Renal cortex interstitium (tissue), 15 donors: ENCODE measurements at places on chromosomes 2 and 18. TPM values are rescaled to one million over a fixed set of nuclear protein-coding genes. Genes with fewer than 3 reads are reported as not detected.
A peak's percentile ranks its signal among the peaks of the same experiment; 100 is the strongest.

- DNase-seq, result no peak
These were observed 11.9 kb downstream of the BCL2 start for GRCh38 chr18:63307551-63308200.

DNA sequence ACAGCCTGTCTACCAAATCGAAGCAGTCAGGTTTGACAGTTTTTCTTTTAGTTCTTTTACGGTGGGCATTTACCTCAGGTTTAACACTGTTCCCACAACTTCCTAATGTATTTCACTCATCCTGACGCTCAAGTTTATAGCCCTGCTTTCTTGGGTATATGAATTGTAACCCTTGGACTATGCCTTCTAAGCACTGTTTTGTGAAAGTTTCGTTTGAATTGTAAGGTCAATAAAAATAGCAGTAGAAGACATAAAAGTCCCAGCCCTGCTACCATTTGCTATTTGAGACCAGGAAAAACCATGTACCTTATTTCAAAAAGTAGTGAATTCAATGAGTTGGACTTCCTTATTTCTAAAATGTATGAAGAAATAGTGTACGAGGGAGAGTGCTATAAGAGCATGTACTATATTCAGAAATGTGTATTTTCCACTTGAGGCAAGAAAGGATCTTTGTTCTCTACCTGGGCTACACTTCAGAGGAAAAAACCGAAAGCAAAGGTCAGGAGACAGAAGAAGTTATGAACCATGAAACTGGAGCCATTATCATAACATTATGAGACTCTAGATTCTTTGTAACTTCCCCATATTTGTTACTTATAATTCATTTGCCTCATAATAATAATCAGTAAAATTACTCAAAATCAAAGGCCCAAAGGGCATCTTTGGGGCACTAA, 1.9 kb upstream of the ZC3H15 start:
- no peak for DNase-seq

GRCh38 chr2:44981714-44982108, 27.5 kb downstream of the SIX2 start:
- peak; percentile 81 for DNase-seq

DNA sequence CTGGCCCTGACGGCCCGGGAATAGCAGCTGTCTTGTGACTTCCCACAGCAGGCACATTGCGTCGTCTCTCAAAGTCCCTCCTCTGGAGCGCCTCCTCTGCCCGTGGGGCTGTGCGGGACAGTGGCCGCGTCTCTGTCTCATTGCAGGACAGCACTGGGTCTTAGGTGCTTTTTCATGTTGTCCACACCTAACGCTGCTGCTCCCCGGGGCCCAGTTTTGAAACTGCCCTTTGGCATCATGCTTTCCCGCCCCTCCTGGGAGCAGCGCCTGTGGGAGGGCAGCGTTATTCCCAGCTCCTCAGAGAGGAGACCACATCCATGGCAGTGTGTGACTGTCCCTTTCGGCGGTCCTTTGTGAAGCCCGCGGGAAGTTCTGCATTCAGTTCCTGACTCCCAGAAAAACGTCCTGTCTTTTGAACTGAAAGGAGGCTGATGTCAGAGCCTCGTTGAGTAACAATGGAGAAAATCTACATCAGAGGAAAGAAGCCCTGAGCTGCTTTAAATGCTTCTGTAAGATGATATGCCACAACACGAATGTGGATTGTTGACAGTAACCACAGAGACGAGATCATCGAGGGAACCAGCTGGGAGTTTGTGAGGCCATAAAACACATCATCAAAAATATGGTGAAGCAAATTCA, 226.0 kb downstream of the FAM210A start:
- DNase-seq, result peak; percentile 65

DNA sequence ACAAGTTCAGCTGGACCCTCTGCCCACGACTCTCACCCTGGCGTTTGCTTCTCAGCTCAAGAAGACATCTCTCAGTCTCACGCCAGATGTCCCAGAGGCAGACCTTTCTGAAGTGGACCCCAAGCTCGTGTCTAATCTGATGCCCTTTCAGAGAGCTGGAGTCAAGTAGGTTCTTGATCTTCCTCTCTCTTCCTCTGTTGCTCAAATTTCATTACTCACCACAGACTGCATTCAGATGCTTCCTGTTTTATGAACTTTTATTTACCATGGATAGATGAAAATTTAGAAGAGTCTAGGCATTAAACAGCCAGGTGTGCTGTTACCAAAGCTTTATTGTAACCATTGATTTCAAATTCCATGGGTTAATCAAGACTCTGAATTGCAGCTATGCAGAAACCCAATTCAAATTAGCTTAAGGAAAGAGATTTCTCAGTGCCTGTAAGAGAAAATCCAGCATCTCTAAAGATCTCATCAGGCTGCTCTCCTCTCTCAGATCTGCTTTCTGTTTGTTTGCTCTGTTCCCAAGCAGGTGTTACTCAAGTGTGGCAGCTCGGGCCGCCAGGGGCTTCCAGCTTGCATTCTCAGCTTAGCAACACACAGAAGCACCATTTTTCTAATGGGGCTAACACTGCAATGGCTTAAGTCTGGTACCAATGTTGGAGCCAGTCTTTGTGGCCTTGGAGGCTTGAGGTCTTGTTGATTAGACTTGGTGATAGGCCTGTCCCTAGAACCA, 16.5 kb downstream of the SMARCAL1 start:
- no peak for DNase-seq

DNA sequence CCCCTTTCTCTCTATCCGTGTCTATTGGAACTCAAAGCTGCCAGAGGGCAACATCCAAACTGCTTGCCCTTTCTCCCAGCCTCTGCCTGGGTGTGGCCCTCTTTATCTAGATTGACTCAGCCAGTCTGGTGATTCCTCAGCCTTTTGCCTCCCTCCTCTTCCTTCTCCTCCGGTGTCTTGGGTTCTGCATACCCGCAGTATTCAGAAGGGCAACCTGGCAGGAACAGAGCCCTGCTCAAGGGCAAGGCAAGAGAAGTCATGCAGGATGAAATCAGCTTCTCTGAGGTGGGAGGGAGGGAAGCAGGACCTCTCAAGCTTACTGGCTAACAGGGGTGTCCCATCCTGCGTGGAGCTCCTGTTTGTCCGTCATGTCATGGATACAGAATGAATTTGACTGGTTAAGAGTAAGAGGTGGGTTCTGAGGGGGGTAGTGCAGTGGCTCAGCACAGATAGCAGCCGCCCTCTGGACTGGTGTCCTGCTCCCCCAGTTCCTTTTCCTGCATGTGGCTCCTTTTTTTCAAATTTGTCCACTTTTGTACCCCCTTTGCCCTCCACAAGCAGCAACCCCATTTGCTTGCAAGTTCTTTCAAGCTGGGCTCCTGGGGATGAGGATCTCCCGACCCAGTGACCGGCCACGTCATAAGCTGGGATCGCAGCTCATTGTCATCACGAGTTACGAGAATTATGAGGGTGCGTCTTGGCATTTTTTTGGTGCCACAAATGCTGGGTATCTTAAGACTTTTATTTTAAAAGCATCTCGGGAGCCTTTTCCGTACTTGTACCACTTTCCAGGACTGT, 154.1 kb downstream of the FHOD3 start:
- DNase-seq, result no peak

AQP12B gene
- polyA plus RNA-seq, result 0.51 TPM

GALNT5 gene
- polyA plus RNA-seq, result 0.45 TPM

CLIP4 gene
- polyA plus RNA-seq, result 14.0 TPM

LYPD6B gene
- polyA plus RNA-seq, result 33.9 TPM

RESP18 gene
- not detected for polyA plus RNA-seq
